Fibroblast of skin of left biceps (primary cell): ENCODE measurements at places on chromosomes 2 and 18.

- no peak for DNase-seq
These were observed 176.9 kb upstream of the SLC39A10 start for GRCh38 chr2:195480121-195480520.

DNA sequence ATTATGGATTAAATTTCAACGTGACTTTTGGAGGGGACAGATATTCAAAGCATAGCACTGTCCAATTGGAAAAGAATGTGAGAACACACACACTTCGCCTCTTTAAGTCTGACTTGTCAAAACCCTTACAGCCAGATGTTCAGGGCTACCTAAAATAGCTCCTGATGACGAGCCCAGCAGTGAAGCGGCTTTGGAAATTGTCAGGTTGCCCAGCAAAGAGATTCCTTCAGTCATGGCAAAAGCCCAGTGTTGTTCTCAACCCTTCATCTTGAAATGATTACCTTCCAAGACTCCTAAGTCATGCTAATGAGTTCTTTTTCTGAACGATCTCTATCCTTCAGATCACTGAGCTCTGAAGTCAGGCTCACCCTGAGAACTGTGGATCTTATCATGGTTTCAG lies 436.6 kb downstream of the LRATD1 start:
- DNase-seq, result peak; percentile 92

- no peak for DNase-seq
These were observed 64.0 kb downstream of the BOLA3 start for GRCh38 chr2:74083750-74084149.

DNA sequence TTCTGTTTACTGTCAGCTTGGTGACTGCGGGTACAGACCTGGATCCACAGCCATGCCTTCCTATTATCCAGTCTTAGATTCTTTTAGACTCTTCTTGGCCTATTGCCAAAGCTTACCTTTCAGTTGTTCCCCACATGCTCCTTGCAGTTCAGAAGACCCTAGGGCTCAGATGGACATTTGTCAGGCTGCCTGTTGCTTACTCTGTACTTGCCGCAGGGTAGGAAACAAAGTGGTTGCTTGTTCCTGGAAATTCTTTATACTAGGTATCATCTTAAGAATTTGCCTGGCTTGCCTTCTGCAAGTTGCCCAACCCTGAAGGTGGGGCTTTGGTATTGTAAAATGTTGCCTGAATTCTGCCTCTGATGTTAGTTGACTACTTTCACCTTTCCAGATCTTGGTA lies 24.4 kb downstream of the CD28 start:
- no peak for DNase-seq

DNA sequence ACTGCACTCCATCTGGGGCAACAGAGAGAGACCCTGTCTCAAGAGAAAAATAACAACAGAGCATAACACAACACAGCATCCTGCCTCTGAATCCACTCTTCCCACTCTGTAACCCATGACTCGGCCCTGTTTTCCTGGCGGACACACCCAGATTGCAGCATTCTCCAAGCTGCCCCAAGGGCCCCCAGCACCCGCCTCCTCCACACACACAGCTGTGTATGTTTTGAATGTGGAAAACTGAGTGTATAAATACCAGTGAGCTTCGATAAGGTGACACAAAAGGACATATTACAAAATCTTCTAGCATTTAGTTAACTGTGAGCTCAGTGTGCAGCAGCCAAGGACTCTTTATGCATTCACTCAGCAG lies 13.0 kb downstream of the IMPA2 start:
- no peak for DNase-seq

DNA sequence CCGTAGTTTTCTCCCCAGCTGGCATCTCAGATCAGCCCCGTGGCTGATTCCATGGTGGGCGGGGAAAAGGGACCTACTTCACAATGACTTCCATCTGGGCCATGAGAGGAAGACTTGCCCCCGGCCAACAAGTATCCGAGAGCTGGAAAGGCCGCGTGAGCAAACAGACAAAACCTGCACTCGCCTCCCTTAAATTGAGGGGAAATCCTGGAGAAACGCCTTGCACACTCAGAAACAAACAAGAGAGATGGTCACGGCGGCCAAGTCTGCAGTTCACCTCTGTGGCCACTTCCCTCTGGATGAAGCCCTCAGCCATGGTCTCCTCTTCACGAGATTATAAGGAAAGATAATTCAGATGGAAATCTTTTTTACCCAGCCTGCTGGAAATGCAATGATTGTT lies 39.4 kb upstream of the TPO start:
- DNase-seq, result no peak

DNA sequence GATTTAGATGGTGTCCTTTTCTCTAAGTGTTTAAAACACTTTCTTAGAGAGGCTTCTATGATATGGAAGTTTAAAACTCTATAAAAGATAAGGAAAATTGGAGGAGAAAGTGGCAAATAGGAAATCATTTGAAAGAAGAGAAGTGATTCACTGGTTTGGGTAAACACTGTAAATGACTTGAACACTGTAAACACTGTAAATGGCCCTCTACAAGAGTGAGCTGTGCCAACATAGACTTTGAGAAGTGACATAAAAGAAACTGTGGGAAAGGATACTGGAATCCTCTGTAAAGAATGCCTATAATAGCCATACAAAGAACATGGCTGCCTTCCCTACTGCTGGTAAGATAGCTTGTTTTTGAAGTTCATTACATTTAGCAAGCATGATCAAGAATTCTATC lies 210.9 kb upstream of the SIX3 start:
- no peak for DNase-seq

GRCh38 chr2:198518935-198519334 lies 714.5 kb downstream of the PLCL1 start:
- DNase-seq, result no peak

DNA sequence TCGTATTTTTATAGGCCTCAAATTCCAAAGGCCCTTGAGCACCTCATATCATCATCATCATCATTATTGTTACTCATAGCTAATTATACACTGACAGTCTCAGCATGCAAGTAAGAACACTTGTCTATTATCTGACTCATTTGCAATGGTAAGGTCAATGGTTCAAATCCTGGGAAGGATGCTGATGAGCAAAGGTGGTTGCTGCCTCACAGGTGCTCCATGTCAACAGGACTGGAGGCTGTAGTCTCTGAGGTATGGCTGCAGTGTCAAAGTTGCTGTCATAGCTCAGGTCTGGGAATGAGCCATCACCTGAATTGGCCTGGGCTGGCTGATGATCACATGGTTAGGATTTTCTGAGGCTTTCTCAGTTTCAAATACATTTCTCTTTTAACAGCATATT lies 379.3 kb downstream of the BCL11A start:
- no peak for DNase-seq

GRCh38 chr2:42996528-42996927 lies 204.1 kb upstream of the HAAO start:
- DNase-seq, result no peak

DNA sequence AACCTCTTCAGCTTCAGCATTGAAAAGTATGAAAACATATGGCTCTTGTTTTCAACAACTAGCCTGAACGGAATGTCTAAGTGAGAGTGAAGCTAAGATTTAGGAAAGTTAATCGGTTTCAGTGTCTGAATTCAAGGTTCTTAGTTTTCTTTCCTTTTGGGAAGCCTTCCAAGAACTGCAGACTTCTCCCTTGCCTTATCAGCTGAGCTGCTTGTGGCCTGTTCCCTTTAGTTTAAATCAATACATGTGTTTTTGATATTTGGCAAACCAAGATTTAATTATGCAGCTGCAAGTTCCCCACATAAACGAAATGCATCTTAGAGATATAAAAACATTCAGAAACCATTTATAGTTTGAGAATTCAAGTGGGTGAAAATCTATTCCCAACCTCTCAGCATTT lies 274.3 kb upstream of the NRP2 start:
- peak; percentile 98 for DNase-seq

GRCh38 chr2:100407073-100407472 lies 10.4 kb downstream of the CHST10 start:
- DNase-seq, result no peak

DNA sequence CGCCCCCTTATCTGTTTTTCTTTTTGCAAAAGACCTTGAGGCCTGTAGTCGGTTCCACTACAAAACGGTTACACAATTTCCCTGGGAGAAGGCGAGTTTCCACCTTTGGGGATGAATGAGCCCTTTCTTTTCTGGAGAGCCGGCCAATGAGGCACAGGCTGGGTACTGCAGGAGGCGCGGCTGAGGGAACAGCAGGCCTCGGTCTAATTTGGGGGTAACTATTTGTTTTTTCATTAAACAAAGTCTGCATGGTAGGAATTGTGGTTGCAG lies 129.2 kb downstream of the MYCN start:
- DNase-seq, result no peak

GRCh38 chr18:49510393-49511115 lies 23.5 kb upstream of the C18orf32 start:
- DNase-seq, result no peak

DNA sequence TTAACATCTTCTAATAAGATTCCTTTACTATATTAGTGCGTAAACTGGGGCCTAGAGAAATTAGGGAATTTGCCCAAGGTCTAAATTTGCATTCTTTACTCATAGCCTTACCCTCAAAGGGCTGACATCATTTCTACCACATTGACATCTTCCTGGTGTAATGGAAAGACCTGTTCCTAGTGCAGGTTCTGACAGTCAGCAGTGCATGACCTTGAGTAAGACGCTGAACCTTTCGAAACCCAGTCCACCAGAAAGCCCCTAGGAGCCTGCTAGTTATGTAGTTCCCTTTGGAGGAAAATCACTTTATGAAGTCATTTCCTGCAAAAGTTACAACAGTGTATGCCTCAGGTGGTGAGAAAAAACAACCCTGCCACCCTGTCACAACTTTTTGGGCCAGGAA lies 388.3 kb downstream of the TNS1 start:
- no peak for DNase-seq

- DNase-seq, result peak; percentile 76
These were observed 32.2 kb downstream of the QPCT start for GRCh38 chr2:37376421-37377186.

DNA sequence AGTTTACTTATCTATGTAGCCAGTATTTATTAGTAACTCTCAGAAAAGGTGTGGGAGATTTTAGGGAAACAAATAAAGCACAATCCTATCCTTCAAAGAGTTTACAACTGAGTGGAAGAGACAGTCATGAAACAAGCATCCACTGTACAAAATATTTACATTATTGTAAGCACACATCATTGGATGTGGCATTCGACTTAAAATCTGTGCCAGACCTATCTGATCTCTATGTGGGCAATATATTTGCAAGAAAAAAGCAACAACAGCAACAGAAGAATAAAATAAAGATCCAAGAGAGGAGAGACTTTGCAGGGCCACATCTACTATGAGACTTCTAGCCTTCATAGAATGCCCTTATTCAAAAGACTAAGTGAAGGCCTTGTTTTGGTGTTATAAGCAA lies 882.1 kb upstream of the PIK3C3 start:
- DNase-seq, result no peak

DNA sequence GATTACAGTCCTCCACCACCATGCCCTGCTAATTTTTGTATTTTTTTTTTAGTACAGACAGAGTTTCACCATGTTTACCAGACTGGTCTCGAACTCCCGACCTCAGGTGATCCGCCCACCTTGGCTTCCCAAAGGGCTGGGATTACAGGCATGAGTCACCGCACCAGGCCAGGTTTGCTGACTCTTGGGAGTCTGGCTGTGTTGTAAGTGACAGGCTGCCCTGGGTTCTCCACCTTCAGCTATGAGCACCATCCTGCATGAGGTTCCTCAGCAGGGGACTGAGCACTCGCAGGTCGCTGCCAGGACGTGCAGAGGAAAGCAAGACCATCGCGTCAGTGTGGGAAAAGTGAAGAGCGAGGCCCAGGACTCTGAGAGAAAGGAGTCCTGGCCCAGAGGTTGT lies 112.6 kb upstream of the NDUFV2 start:
- DNase-seq, result no peak

DNA sequence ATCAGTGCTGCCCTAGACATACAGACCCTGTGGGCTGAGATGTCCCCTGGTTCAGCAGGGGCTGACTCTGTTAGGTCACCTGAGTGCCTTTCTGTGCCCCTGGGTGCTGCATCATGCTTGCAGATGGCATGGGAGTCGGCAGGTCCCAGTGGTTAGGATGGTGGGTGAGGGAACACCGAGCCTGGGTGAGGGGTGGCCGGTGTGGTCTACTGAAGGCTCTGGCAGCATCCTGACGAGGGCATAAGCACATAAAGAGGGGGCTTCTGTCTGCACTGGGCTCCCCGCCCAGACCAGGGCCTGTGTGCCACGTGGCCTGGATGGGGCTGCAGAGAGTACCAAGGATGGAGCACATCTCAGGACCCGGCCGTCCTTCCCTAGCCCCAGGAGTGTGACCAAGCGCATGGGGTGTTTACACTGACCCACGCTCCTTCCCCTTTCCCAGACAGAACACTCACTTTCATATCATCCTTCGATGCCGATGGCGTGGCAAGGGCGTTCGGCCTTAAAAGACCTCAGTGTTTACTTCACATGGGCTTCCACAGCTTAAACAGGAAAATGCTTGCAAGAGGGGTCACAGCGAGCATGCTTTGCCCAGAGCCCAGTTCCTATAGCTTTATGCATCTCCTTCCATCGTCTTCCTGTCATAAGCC lies 115.1 kb downstream of the STPG4 start:
- DNase-seq, result no peak

DNA sequence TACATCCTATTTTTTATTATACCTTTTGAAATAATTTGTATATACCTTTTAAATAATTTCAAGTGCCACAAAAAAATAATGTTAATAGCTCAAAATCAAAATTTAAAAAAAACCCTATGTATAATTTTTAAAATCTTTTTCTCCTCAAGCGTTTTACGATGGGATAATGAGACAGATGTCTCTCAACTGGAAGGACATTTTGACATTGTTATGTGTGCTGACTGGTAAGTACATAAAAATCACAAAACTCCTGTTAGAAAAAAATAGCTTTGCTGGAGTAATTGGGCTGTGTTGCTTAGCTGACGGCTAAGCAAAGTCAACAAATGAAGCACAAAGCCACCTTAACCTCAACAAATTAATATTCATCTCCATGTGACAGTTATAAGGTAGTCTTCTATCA lies 198.0 kb upstream of the SIX3 start:
- no peak for DNase-seq

- no peak for DNase-seq
These were observed 92.3 kb downstream of the B3GNT2 start for GRCh38 chr2:62287899-62288880.

- DNase-seq, result no peak
These were observed 51.4 kb downstream of the TRIB2 start for GRCh38 chr2:12767996-12768624.

- no peak for DNase-seq
These were observed 141.1 kb downstream of the DOCK10 start for GRCh38 chr2:224901121-224901676.

- DNase-seq, result no peak
These were observed 4.7 kb downstream of the DGKD start for GRCh38 chr2:233358947-233359346.
